ENCODE measurements at places on chromosomes 2 and 18.

- H3K4me1 ChIP-seq, result peaks cover 10% of the 10 kb centered on the region
- no peak overlapping the region for H3K27ac ChIP-seq
- DNase-seq, result no peak
- H3K27me3 ChIP-seq, result no peaks in the 10 kb centered on the region
- peaks cover 7% of the 10 kb centered on the region for H3K36me3 ChIP-seq
Measured at GRCh38 chr2:239917957-239918481, 107.1 kb downstream of the NDUFA10 start.

- no peak overlapping the region for H3K4me3 ChIP-seq
- no peak overlapping the region for H3K27ac ChIP-seq
- no peaks in the 10 kb centered on the region for H3K27me3 ChIP-seq
- DNase-seq, result no peak
- H3K4me1 ChIP-seq, result no peaks in the 10 kb centered on the region
Measured at GRCh38 chr2:23589220-23589647, 204.3 kb downstream of the KLHL29 start.

DNA sequence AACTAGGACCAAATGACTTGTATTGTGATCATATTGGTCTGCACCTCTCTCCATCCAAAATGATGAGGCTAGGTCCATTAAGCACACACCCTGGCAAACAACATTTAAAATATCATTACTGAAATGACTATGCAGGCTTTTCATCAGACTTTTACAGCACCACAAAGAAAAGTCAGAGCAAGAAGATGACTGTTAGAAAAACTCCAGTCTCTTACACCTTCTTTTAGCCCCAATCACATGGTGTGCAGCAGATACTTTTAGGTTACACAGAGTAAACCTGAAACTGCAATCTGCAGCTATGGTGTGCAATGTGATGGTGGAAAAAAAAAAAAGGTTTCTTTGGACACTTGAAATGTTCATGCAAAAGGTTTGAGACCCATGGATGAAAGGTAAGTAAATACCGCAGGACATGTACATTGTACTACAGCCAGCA lies 5.4 kb upstream of the POLI start:
- peaks cover 48% of the 10 kb centered on the region for H3K4me1 ChIP-seq
- peak; percentile 75 for DNase-seq
- no peaks in the 10 kb centered on the region for H3K36me3 ChIP-seq
- no peaks in the 10 kb centered on the region for H3K27me3 ChIP-seq

- peaks cover 9% of the 10 kb centered on the region for H3K27me3 ChIP-seq
- H3K4me3 ChIP-seq, result peak overlapping the region; percentile 54
- no peak overlapping the region for H3K27ac ChIP-seq
- H3K36me3 ChIP-seq, result peaks cover 16% of the 10 kb centered on the region
- DNase-seq, result no peak
Measured at GRCh38 chr2:85307527-85307897, 20.3 kb downstream of the TGOLN2 start.

GRCh38 chr2:168181825-168182224 lies 65.6 kb downstream of the STK39 start:
- H3K27ac ChIP-seq, result no peak overlapping the region
- no peak for DNase-seq
- no peak overlapping the region for H3K4me3 ChIP-seq
- no peaks in the 10 kb centered on the region for H3K27me3 ChIP-seq

DNA sequence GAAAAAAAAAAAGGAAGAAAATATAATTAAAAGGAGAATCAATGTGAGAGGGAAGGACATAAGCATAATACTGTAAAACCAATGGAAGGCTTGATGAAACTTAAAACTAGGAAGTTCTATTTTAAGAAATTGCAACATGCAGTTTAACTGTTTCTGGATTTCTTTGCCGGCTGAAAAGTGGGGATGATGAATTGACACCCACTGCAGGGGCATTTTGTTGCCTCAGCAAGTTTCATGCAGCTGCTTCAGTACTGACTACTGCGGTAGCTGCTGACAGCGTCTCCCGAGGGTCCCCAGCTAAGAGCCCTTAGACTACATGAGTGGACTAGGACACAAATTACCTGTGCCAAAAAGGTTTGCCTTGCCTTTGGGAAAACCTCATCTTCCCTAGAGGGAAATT lies 69.2 kb downstream of the B3GNT2 start:
- no peaks in the 10 kb centered on the region for H3K36me3 ChIP-seq
- no peak overlapping the region for H3K27ac ChIP-seq
- no peak for DNase-seq
- H3K4me3 ChIP-seq, result no peak overlapping the region
- no peaks in the 10 kb centered on the region for H3K4me1 ChIP-seq

DNA sequence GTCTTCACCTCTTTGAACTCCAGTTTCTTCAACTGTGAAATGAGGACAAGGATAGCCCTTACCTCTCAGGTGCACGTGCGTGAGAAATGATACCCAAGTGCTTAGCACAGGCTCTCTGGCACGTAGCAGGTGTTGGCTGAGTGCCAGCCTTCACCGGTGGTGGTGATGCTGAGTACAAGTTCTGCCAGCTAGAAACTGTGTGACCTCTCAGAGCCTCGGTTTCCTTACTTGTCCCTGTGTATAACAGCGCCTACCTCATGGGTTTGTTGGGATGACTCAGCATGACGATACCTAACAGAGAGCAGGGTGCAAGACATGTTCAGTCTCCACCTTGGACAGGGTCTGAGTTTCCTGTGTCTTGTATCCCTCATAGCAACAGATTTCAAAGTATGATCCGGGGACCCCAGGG lies 205.1 kb downstream of the TNS1 start:
- no peaks in the 10 kb centered on the region for H3K27me3 ChIP-seq

GRCh38 chr18:24052053-24052452 lies 37.5 kb downstream of the TTC39C start:
- H3K4me3 ChIP-seq, result peak overlapping the region; percentile 64
- H3K27me3 ChIP-seq, result no peaks in the 10 kb centered on the region
- peak; percentile 47 for DNase-seq
- H3K36me3 ChIP-seq, result peaks cover 20% of the 10 kb centered on the region

- H3K4me3 ChIP-seq, result peak overlapping the region; percentile 1
- H3K4me1 ChIP-seq, result peaks cover 33% of the 10 kb centered on the region
Measured at GRCh38 chr2:64939332-64939917, 49.8 kb upstream of the SLC1A4 start.
